ENCODE measurements at places on chromosomes 1 and 21.

DNA sequence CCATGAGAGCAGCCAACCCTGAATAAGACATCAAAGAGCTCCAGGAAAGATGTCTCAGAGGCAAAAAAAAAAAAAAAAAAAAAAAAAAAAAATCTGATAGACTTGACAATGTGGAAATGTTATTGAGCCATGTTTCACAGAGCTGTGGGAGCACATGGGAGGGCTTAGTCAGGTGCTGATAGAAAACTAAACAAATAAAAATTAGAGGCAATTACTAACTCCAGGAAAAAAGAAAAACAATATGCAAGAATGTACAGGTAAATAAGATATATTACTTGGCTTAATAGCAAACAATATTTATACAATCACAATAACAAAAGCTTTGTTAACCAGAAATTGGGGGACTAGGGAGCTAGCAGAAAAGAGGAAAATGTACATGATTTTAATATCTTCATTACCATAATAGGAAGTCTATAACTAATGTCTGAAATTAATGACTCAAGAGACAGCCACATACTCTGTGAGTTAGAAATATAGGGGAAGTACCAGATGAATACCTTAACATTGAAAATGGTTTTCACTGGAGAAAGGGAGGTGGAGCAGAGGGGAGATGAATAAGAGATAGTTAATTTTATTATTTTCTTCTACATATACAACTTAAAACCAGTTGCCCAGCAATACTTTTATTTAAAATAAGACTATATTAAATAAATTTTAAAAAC, 16.9 kb upstream of the RGS16 start:
- no peak for DNase-seq

DNA sequence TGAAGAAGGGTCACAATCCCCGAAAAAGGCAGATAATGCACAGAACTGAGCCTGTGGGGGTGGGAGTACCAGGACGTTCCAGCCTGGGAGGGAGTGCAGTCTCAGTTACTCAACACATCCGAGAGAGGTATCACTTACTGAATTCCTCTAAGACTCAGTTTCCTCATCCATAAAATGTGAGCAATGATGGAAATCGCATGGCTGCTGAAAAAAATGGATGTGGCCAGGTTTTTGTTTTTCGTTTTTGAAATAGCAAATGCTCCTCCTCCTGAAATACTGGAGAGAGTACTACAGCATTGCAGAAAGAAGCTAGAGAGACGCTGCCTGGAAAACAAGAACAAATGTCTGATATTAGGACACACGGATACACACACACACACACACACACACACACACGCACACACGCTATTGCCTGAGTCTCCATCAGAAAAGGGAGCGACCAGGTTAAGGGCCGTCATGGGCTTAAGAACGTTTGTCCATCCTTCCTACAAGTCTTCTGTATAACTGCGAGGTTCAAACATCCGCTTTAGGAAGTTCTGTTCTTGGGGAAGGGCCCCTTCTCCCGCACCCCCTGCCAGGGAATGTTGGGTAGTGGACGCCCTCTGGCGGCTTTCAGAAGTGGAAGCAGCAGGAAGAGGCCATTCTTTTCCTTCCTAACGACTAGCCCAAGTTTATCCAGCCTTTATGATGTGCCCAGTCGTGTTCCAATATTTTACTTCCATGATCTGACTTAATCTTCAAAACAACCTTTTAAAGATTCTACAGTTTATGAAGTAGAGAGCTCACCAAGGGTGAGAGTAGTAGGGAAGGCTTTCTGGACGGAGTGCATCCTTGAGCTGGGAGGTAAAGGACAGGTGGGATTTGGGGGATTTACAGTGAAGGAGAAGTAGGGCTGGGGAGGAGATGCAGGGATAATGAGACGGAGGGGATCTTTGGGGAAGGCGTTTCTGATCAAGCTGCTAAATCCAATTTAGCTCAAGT, 699 bp upstream of the NES start:
- no peak for DNase-seq

DNA sequence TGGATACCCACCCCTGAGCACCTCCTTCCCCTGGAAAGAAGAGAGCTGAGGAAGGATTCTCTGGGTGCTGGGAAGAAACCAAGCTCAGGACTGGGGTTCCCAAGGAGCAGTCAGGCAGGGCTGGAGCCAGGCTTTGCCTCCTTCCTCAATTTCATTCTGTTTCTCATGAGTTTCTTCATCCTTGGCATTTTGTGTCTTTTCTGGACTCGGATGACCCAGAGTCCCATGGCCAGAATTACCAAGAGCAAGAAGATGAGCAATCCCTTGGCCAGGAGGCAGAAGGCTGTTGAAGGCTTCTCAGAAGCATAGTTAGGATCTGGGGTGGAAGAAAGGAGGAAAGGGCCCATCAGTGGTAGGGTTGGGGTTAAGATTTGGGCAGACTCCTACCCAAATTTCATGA, 2.5 kb downstream of the SLAMF9 start:
- DNase-seq = no peak

GRCh38 chr1:59903141-59903754, 23.3 kb downstream of the CYP2J2 start:
- no peak for DNase-seq

DNA sequence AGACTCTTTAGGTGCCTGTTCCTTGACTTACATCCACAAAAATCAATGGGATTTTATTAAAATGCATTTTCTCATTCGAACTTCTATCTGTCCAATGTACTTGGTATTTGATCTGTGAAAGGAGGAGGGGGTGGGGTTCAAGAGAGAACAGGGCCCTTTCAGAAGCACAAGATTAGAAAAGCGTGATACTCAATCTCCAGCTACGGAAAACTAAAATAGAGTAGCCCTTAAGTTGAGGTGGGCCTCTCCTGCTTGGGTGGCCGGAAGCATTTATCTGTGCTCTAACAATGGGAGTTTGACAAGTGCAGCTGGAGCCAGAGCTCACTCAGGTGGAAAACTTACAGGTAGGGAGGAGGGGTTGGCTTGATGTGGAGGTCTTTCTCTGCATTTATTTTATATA, 462 bp upstream of the RXRG start:
- no peak for DNase-seq

DNA sequence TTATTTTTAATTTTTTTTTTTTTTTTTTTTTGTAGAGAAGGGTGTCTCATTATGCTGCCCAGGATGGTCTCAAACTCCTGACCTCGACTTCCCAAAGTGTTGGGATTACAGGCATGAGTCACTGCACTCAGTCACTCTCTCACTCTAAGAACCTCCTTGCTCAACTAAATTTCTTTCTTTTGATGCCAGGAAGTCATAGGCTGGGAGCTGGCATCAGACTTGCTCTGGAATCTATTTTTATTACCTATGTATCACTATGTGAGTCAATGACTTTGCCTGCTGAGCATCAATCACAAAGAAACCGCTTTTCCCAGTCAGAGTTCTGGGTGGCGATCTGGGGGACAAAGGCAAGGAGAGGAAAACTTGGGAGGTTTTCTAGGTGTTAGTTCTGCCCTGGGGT, 35.5 kb upstream of the PARP1 start:
- no peak for DNase-seq

DNA sequence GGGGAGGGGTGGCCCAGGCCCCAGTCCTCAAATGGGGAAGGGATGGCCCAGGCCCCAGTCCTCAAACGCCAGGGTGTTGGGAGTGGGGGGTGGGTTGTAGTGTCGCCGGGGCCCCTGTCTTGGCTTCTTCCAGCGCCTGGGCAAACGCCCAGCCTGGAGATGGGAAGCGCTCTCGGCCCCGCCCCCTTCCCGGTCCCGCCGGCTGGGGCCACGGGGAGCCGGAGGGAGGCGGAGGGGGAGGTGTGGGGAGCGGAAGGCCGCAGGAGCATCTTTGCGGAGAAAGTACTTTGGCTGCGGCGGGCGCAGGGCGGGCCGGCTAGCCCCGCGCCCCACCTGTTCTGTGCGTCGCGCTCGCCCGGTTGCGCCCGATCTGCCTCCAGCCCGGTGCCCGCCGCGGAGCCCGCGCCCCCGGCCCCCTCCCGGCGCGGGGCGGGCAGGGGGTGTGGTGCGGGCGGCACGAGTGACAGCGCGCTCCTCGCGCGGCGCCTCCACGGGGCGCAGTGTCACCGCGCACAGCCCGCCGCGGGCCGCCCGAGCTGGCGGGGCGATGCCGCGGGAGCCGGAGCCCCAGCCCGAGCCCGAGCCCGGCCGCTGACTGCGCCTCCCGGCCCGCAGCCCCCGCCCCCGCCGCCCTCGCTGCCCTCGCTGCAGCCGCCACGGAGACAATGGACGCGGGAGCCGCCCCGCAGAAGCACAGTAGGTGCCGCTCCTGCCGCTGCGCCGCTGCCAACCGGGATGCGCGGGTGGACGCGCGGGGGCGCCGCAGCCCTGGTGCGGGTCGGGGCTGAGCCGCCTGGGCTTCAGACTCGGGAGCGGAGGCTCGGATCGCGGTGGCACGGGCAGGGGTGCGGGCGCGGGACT, 31.1 kb upstream of the PEX10 start:
- no peak for DNase-seq

DNA sequence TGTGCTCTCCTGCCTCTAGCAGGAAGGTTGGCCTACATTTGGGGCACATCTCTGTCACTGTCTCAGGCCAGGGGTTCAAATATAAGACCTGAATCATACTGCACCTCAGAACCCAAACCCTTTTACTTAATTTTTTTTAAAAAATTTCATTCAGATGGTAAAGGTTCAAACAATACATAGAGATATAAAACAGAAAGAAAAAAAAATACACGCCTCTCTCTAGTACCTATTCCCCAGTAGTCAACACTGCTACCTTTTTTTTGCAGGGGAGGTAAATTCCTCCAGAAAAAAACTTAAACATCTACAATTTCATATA, 32.9 kb downstream of the MAPKAPK2 start:
- DNase-seq = no peak

DNA sequence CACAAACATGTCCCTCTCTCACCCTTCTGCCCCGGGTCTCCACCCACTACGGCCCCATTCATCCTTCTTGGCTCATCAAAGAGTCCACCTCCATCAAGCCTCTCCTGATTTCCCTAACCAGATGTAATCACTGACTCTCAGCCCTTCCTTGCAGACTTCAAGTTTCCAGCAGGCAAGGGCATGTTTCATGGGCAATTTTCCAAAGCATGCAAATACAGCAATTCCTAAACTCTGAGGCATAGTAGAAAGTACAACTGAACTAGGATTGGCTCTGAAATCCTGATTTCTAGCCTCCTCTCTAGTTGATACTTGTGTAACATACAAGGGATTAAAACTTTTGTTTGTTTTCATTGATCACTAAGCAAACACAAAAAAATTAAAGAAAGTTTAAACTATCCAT, 109.1 kb upstream of the GADD45A start:
- no peak for DNase-seq

DNA sequence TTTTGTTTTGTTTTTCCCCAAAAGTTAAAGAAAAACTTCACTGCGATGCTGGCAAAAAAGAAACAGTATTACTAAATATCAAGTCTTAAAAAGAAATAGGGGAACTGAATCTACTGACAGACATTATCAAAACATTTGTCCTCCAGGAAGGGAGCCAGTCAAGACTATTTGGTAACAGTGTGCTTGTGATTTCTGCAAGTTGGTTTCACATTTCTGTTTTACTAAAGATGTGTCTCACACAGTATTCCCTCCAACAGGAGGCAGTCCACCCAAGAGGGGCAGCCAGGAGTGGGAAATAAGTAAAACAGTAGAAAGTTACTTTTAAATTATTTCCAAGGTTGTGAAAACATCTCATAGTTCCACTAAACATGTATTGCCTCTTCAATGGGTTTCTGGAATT, 74.4 kb upstream of the SDC3 start:
- no peak for DNase-seq

- DNase-seq = no peak
Measured at GRCh38 chr1:33709783-33710718, 153.8 kb upstream of the HMGB4 start.
